ENCODE measurements at places on chromosomes 1 and 21.
A peak's percentile ranks its signal among the peaks of the same experiment; 100 is the strongest.

DNA sequence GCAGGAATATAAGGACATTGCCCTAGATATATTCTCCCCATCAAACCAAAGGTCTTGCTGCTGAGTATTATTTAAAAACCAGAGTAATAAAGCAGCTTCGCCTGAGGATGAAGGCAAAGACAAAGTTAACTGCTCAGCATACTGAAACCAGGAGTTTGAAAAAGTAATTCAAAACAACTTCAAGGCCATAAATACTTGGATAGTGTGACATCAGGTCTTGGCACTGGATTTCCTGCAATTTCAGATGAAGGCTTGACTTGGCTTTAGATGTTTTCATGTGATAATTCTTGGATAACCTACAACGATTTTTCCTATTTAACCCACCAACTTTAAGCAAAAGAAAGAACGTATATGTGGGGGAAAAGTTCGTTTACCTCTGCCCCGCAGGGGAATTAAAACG lies 10.6 kb downstream of the SOD1 start:
- no peak for DNase-seq

DNA sequence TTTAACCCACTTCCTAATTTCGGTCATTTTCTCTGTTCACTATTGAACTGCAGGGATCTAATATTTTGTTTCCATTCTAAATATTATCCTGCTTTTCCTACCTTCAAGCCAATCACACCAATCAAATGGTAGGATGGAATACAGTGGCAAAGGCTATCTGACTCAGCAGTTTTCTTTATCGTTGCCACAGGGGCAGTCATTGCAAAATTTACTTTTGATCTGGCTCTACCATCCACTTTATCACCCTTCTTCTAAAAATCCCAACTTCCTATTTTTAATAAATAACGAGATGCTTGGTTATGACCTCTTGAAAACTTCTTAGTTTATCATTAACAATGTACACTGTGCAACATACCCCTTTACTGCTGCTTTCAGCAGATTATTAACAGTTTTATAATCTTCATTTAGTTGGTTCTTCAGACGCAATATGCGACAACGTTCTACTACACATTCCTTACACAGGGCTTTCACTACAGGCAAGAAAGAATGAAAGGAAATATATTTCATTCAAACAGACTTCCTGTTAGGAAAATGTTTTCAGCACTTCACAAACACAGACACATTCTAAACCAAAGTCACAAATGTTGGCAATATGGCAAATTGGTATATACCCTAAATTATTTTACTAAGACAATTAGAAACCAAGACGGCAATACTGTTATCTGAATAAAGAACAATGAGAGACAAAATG lies 52.3 kb upstream of the RAP1GAP start:
- no peak for DNase-seq

DNA sequence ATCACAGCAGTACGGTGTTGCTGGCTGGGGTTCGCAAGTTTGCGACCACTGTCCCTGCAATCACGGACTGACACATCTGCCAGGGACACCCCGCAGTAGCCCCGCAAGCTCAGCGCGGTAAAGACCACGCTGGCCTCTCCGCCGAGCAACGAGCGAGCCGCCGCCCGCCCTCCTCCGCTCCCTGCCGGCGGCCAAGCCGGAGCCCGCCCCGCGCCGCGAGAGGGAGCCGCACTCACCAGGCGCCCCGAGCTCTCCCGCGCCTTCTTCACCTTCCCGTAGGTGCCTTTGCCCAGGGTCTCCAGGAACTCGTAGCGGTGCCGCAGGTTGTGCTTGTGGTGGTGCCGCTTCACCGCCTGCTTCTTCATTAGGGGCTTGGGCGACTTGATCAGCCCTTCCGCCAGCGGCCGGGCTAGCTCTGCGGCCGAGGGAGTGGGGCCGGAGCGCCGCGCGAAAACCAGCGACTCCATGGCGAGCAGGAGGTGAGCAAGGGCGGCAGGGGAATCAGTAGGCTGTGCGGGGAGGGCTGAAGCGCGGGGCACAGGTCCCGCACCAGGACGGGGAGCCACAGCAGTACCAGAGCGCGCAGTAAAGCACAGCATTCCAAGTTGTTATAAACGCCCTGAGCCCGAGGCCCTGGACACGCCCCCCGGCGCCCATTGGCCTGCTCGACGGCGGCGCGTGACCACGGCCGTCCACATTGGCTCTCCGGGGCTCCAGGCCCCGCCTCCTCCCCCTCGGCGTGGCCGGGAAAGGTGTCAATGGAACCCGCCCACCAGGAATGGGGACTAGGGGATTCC lies at the start of gene NUAK2:
Gene NUAK2 (minus strand): TSS at position 584 of the 797 bp plus-strand sequence. CDS start 117 bp downstream, at position 467.
- peak; percentile 78 for DNase-seq

GRCh38 chr1:51276286-51276685 lies 40.2 kb downstream of the RNF11 start:
- no peak for DNase-seq

DNA sequence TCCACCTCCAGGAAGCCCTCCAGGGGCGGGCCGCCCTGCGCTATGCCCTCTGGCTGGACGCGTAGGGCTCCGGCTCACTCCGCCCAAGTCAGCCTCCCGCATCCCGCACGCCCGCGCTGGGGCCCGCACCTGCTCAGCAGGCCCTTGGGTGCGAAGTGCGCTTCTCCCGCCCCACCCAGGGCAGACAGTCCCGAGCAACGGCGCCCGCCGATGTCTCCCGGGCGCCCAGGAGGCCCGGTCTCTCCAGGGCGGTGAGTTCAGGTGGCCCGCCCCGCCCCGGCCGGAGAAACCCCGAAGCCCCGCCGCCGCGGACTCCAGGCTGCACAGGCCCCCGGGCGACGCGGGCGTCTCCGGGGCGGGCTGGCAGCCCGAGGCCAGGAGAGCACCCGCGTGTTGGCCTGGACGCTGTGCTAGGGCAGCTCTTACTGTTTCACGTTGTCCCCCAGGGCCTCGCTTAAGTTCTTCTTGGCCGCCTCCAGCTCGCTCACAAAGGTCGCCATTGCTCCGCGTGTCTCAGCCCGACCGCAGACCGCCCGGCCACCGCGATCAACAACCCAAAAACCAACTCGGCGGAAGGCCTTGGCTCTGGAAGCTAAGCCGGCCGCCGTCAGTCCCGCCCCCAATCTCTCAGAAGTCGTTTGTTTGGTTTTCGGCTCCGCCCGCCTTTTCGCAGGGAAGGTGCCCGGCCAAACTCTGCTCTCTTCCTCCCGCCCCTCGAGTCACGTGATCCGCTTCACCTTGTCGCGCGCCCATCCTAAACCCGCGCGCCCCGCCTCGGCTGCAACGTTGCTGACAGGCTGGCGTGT lies at the start of gene TADA1:
Gene TADA1 (minus strand): TSS at position 531 of the 806 bp plus-strand sequence. CDS start 31 bp downstream, at position 500.
- DNase-seq: peak; percentile 95

DNA sequence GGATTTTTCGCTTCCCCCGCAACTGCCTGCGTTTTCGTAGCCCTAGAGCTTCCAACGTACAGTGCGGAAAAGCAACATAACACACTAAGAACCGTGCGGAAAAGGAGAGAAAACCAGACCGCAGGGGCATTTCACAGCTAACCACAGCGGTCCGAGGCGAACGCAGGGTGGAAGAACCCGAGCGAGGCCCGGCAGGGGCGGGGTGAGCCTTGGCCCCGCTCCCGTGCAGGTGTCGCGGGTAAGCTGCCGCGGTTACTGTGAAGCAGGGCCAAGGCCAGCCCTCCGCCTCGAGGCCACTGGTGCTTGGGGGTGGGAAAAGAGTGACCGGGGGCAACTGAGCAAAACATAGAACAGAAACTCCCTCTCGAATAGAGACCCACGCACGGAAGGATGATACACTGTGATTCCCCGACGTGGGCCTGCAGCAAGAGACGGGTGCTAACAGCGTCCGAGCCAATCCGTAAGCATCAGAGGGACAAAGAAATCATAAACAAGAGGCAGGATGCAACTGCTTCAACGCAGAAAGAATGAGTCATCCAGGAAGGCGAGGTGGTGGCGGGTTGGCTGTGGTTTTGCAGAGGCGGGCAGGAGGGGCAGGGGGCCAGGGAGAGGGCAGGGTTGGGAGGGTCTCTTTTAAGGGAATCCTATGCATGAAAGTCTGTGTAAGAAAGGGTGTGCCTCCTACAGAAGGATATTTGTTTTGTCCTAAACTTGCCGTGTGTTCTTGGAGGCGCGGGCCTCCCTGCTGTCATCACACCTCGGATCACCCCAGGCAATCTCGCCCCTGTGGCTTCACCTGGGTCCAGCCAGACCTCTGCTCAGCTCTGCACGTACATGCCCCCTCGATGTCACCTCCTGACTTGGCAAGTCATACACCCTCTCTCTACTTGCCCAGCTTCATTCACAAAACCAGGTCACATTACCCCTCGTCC lies 7.3 kb downstream of the GNG4 start:
- DNase-seq: peak; percentile 23

- DNase-seq: no peak
Measured at GRCh38 chr21:15264084-15264665, 199.4 kb upstream of the NRIP1 start.

- DNase-seq: no peak
Measured at GRCh38 chr1:109615879-109616278, 3.5 kb downstream of the GNAT2 start.

- DNase-seq: peak; percentile 57
Measured at GRCh38 chr1:26993237-26994019, at the start of gene TRNP1. TRNP1 (plus strand) TSS chr1:26993692; CDS start chr1:26993787, 95 bp downstream.

GRCh38 chr1:238384381-238384780 lies 493.7 kb upstream of the ZP4 start:
- no peak for DNase-seq

GRCh38 chr21:24941316-24942185 lies 665.7 kb downstream of the MRPL39 start:
- DNase-seq: no peak

GRCh38 chr1:2251786-2252185 lies 23.7 kb downstream of the SKI start:
- no peak for DNase-seq

DNA sequence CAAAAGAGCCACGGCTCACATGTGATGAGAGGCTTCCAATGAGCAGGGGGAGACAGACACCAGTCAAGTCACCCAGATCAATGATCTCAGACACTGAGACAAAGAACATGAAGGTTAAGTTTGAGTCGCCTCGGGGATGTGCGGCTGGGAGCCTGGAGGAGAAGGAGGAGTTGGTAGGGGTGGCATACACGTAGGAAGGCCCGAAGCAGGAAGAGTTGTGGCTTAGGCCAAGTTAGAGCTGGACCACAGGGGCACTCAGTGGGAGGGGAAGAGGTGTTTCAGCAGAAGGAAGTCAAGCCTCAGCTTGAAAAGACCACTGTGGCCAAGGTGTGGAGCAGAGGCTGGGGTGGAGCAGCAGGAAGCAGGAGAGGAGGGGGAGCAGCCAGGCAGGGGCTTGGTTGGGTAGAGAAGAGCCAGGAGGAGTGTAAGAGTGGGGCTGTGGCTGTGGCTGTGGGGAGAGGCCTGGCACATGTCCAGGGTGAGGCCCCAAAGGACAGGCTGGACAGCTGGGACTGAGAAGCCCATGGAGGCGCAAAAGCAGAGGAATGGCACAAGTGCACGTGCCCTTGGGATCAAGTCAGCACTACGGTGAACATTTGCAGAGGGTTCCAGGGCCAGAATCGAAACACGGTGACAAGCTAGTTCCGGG lies 27.6 kb downstream of the CTNNBIP1 start:
- DNase-seq: no peak

DNA sequence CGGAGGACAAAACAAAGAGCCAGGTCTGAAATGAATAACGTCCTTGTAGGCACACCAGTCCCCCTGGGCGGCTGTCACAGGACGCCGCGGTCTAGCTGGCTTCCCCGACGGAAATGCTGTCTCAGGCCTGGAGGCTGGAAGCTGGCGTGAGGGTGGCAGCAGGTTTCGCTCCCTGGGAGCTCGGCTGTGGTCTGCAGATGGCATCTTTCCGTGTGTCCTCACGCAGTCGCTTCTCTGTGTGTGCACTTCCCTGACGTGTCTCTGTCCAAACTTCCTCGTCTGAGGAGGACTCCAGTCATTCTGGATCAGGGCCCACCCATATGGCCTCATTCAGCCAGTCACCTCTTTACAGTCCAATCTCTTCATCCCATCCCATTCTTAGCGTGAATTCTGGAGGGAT lies 14.2 kb downstream of the TNFRSF14 start:
- DNase-seq: no peak

DNA sequence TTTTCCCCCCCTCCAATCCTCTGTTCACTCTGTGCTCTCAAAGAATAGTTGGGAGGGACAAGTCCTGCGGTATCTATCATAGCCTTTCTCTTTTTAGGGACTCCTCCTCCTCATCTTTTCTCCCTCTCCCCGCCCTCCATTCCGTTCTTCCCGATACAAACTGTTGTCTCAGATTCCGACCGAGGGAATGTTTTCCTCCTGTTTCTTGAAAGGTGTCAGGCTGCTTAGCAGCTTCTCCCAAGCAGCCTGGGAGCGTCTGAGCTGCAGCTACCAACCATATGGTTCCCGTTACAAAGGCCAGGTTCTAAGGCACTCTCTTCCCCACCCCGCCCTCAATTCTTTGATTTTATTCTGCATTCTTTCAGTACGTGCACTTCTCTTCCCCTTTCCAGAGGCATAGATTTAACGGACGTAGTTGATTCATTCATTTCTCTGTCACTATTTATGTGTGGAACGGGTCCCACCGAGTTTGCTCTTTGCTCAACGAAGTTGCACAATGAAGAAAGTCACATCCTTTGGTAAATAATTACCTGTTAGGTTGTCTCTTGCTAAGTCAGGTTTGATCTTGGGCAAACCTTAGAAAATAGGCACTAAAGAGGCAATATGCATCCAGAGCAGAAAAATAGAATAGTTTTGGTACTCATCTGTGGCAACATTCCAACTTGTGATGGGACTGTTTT lies 2.8 kb downstream of the ADGRL2 start:
- DNase-seq: no peak

- no peak for DNase-seq
Measured at GRCh38 chr1:59107516-59107915, 189.4 kb upstream of the FGGY start.

- no peak for DNase-seq
Measured at GRCh38 chr1:92038695-92039346, 9.0 kb downstream of the EPHX4 start.

DNA sequence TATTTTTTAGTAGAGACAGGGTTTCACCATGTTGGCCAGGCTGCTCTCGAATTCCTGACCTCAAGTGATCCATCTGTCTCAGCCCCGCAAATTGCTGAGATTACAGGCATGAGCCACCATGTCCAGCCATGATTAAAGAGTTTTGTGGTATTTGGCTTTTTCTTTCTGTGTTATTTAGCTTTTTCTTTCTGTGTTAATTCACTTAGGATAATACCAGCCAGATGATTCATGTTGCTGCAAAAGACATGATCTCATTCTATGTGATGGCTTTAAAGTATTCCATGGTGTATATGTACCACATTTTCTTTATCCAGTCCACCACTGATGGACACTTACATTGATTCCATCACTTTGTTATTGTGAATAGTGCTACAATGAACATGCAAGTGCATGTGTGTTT lies 1135.2 kb downstream of the AMY1C start:
- DNase-seq: no peak

GRCh38 chr1:52427152-52427551 lies 22.8 kb downstream of the PRPF38A start:
- DNase-seq: no peak

DNA sequence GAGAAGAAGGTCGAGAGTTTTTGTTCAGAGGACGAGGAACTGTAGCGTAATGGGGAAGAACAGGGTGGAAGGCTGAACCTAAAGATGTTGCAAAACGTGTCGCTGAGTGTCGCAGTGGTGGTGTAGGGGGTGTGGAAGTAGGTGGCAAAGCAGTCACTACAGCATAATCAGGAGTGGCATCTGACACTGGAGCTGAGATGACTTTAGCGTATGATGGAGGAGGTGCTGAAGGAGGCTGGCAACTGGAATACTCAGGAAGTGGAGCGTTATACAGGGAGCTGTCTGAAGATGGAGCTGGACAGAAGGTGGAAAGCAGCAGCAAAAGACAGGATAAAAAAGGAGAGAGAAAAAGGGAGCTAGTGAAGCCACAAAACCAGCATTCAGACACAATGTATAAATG lies 89.9 kb upstream of the LBR start:
- DNase-seq: no peak

All from stimulated activated CD4-positive, alpha-beta T cell treated with anti-CD3 and anti-CD28 coated beads, Interleukin-2, amount 100 ng/mL, for 48 hours (primary cell).